Fibroblast of skin of abdomen (primary cell): ENCODE measurements at places on chromosomes 12 and 14.

DNA sequence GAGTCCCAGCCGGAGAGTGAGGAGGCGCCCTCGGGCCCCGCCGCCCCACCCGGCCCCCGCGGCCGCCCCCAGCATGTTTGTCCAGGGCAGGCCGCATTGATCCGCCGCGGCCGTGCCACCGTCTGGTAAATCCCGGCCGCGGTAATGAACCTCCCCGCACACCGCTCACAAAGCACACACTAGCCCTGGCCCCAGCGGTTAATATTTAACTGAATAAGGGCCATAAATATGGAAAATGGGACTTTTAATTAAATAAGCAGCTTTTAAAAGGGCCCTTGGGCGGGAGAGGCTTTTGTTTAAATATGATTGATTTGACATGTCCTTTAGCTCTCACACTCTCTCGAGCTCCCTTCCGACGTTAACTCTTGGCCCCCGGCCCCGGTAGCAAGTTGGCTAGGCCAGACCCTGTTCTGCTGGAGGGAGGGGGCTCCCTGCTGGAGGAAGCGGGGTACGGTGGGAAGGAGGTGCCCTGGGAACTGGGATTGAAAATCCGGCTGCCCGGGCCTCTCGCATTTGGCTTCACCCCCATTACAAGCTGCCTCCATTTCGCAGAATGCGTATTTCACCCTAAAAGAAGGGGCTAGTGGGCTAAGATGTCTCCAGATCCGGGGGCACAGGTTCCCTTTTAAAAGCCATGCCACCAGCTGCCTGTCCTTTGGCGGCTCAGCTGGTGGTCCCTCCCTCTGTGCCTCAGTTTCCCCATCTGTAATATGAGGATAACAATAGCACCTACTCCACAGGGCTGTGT lies 199.8 kb downstream of the RBM19 start:
- no peak for DNase-seq

- no peak for DNase-seq
Observed at GRCh38 chr12:132563911-132564310, 46.5 kb downstream of the LRCOL1 start.

DNA sequence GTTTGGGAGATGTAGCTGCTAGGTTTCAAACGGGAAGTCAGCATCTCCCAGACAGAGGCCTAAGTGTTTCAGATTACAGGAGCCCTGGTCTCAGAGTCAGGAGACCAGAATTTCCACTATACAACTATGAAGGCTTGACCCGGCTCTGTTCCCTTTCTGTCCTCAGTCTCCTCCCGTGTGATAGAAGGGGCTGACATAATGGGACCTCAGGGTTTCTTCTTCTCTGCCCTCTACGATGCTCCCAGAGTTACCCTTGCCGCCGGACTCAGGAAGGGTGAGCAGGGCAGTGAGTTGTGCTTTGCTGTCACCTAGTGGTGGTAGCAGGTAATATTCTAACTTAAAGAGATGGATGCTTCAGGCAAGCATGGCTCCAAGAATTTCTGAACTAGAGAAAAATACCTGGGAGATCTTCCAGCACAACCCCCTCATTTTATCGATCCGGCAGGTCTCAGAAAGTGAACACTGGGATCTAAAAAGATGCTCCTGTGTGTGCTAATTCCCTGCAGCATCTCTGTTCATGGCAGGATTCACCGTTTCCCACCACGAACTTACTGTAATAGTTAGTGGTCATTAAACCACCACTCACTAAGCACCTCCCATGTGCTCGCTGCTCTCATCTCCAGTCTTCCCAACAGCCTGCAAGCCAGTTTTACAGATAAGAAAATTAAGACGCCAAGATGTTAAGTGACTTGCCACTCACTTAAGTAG lies 84.4 kb downstream of the VWF start:
- DNase-seq, result peak; percentile 68

GRCh38 chr14:90005939-90006530 lies 50.3 kb downstream of the TDP1 start:
- no peak for DNase-seq

DNA sequence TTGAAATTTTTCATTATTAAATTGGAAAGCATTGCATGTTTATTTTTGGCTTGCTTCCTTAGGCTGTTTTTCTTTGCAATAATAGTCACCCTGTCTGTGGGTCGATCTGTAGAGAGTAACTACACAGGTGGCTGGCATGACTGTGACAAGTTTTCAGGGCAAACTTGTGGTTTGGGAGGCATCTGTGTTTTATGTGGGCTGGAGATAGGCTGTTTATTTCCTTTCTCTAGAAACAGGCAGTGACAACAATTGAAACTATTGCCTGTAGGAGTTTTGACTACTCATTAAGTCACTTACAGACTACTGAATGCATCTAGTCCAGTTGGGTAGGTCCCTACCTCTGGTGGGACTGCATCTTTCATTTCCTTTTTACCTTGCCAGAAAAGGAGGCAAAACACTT lies 155.6 kb downstream of the DYRK2 start:
- no peak for DNase-seq

DNA sequence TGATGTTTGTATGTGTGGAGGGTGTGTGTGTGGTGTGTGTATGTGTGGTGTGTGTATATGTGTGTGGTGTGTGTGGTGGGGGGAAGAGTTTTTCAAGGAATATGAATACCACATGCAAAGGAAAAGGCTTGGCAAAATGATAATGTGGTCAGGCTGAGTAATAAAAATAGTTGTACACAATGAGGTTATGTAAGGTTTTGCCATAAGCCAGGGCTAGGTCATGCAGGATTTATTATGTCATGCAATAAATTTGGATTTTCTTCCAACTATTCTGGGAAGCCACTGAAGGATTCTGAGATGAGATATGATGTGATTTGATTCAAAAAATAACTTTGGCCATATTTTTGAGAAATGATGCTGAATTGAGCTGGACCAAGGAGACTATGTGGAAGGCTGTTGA lies 1191.6 kb upstream of the SEL1L start:
- peak; percentile 88 for DNase-seq

- no peak for DNase-seq
Observed at GRCh38 chr12:32859389-32859788, 37.2 kb downstream of the PKP2 start.

DNA sequence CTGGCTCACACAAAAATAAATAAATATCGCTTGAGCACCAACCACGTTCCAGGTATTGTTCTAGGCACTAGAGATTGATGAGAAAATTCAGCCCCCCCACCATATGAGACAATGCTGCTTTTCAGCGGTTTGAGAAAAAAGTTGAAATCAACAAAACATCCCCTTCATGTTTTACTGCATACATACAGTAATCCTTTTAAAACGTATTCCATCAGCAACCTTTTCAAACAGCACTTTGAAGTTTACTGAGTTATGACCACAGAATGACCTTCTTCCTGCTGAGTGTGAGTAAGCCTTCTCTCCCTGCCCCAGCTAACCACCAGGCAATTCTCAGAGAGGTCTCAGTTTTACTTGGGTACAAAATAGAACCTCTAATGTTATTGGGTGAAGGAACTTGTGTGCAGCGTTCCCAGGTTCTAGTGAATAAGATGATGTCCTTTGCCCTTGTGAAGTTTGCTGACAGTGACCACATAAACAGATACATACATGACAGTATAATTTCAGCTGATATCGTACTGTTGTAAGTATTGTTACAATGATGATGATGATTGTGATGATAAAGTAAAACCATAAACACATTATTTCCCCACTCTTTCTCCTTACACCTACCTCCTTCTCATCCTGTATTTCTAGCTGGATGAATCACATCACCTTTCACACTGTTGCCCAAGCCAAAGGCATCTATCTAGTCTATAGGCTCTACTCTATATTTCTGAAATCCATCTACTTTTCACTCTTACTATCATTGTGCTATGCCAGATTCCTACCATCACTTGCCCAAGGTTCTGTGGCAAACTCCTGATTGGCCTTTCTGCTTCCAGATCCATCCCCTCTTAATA lies 124.4 kb upstream of the KRR1 start:
- DNase-seq, result peak; percentile 87

- no peak for DNase-seq
Observed at GRCh38 chr14:20477211-20477876, 8.1 kb downstream of the PNP start.

- DNase-seq, result peak; percentile 25
Observed at GRCh38 chr14:60566101-60566500, 57.2 kb downstream of the SIX6 start.

DNA sequence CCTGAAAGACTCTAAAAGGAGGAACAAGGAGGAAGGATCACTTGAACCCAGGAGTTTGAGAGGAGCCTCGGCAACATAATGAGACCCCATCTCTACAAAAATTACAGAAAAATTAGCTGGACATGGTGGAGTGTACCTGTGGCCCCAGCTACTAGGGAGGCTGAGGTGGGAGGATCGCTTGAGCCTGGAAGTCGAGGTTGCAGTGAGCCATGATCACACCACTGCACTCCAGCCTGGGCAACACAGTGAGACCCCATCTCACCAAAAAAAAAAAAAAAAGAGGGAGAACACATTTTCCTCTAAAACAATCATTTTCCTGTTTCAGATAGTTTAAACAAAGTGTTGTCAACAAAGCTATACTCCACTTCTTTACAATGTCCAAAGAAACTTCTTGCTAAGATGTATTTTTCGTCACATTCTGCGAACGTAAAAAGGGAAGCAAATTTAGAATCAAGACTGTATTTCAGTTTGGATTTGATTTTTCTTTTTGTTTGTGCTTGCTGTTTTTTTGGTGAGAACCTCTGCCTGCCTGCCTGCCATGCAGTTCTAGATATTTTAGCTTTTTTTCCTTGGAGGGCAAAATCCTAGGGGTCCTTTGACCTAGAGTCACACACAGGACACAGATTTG lies 5.1 kb downstream of the HCAR1 start:
- DNase-seq, result no peak

DNA sequence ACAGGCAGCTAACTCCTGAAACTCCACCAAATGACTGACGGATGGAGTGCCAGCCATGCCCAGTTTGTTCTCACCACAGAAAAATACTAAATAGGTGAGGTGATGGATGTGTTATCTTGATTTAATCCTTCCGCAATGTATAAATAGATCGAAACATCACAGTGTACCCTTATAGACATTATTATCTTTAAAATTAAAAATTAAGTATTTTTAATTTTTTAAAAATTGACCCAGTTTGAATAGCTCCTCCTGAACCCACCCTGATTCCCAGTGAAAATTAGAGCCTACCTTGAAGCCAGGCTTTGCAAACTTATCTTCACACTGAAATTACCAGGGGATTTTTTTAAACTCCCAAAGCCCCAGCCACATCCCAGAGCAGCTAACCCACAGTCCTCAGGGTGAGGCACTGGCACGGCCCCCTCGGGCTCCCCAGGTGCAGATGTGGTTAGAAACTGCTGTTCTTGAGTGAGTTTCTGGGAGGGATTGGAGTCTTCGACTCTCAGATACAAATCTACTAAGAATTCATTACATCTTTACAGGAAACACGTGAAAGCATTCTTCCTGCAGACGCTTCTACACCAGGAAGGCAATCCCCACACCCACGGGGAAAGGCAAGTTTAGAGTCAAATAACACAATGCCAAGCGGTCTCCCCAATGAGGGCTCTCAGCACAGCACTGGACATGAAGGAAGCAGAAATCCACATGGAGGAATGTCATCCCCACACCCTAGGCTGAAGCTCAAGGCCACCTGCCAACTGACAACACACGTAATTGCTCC lies 126.4 kb downstream of the RIMBP2 start:
- DNase-seq, result no peak

DNA sequence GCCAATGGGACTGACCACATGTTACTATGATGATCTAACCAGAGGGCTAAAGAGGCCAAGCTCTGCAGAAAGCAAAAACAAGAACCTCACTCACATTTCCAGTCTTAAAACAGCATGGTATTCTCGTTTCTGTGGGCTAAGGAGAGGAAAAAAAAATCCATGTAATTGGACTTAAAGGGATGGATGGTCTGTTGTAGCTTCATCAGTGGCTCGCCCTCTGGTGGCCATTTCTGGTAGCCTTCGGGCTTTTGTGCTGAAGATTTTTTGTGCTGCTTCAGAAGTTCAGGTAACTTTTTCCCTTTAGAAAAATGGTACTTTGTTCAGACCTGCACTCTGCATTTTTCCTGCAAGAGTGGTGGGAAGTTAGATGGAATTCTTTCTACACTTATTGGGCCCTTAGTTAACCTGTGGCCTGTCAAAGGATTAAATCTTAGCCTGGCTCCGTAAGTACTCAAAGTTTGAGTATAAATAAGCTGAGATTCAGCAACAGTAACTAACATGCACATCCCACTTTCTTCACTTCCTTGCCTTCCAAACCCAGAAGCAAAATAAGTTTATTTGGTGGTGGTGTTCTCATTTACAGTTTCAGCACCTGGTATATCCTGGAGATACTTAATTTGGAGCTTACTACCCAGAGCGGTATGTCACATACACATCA lies 22.3 kb downstream of the DCAF4 start:
- peak; percentile 58 for DNase-seq

GRCh38 chr14:28779456-28779855 lies 12.9 kb downstream of the FOXG1 start:
- no peak for DNase-seq

GRCh38 chr12:3216097-3216496 lies 138.9 kb downstream of the TSPAN9 start:
- no peak for DNase-seq

- DNase-seq, result no peak
Observed at GRCh38 chr14:100889641-100890040, 13.9 kb downstream of the RTL1 start.

- DNase-seq, result no peak
Observed at GRCh38 chr12:121561009-121561395, 19.8 kb downstream of the KDM2B start.

- no peak for DNase-seq
Observed at GRCh38 chr12:124758266-124759220, 105.1 kb downstream of the SCARB1 start.

DNA sequence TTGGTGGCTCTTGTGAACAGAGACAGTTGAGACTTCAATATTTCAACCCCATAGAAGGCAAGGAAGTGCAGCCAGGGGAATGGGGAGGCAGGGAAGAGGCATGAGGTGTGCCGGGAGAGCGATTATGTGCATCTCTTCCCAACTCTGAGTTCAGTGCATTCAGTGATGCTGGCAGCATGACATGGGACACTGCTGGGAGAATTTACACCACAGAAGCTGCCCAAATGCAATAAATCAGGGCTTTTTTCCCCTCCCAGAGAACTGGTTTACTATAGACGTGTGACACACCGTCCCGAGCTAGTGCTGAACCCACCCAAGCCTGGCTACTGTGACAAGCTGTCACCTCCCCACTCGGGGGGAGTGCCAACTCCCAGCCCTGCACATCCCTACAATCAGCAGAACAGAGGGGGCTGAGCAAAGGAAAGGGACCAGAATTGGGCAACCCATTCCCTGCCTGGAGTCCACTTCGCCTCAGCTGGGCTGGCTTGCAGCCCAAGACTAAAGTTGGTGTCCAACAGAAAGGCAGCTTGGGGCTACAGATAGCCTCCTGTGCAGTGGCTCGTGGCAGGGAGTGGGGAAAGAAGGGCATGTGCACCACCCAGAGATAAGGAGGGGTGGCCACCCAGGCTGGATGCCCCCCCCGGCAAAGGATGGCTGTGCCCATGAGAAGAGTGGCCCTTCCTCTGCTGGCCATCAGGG lies 16.7 kb downstream of the AHSA1 start:
- DNase-seq, result no peak

DNA sequence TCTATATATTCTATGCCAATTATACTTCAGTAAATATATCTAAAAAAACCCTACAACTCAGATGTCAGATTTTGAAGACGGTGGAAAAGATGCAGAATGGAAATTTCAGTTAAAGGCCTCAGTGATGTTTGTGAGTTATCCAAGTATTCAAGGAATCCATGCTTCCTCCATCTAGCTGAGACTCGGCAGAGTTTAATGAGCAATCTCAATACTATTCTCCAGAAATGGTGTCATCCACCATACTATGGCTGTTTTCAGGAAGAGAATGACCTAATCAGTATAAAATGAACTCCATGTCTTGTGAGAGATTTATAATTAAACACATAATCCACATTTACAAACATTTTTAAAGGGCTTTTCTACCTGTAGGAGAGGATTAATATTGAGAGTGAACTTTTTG lies 66.0 kb downstream of the KLHL28 start:
- DNase-seq, result peak; percentile 91

- no peak for DNase-seq
Observed at GRCh38 chr12:46374310-46374709, 1.7 kb upstream of the SLC38A2 start.
